ENCODE measurements at places on chromosomes 2 and 18.

DNA sequence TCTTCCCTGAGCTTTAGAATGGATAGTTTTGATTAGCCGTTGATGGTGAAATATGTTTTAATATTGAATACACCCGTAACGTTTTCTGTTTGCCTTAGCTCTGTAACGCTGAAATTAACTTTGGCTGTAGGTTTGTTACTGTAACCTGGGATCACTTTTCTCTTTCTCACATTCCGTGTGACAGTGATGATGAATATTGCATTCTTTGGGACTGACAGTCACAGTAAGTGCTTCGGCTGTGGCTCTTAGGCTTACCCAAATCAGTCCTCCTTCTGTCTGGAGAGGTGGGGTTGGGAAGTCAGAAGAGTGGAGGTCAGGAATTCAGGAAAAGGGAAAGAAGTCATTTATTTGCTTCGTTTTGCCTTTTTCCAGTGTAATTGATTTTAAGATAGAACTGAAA, 18.0 kb downstream of the RMC1 start:
- no peak for DNase-seq

DNA sequence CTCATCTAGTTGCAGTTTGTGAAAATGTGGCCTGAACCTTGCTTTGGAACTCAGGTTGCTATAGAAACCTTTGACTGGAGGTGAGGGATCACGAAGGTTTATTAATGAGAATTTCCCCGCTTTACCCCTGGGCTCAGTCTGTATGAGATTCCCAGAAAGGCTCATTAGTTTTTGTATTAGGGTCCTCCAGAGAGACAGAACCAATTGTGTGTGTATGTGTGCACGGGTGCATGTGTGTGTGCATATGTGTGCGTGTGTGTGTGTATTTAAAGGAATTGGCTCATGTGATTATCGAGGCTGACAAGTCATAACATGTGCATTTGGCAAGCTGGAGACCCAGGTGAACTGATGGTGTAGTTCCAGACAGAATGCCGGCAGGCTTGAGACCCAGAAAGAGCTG, 113.8 kb upstream of the DLX2 start:
- DNase-seq: no peak

DNA sequence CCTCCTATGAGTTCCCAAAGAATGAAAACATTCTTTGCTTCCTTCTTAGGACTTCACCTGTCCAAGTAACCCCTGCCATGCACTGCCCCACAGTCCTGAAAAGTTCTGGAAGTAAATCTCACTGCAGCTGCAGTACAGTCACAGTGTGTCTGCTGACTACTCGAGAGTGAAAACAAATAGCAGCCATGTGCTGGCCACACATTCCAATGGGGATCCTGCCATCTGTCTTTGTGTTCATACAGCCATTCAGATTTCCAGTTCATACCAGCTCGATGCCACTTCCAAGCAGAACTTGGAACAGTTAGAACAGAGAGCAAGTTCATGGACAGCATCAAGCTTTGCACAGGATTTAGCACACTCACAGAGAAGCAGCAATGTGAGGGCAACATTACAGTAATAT, 629.9 kb upstream of the ACVR2A start:
- no peak for DNase-seq

GRCh38 chr2:56009758-56010458, 86.3 kb upstream of the EFEMP1 start:
- DNase-seq: no peak
